ENCODE measurements at places on chromosomes 16 and 17.

- DNase-seq = no peak
Measured at GRCh38 chr16:25051406-25052150, 36.4 kb upstream of the ARHGAP17 start.

DNA sequence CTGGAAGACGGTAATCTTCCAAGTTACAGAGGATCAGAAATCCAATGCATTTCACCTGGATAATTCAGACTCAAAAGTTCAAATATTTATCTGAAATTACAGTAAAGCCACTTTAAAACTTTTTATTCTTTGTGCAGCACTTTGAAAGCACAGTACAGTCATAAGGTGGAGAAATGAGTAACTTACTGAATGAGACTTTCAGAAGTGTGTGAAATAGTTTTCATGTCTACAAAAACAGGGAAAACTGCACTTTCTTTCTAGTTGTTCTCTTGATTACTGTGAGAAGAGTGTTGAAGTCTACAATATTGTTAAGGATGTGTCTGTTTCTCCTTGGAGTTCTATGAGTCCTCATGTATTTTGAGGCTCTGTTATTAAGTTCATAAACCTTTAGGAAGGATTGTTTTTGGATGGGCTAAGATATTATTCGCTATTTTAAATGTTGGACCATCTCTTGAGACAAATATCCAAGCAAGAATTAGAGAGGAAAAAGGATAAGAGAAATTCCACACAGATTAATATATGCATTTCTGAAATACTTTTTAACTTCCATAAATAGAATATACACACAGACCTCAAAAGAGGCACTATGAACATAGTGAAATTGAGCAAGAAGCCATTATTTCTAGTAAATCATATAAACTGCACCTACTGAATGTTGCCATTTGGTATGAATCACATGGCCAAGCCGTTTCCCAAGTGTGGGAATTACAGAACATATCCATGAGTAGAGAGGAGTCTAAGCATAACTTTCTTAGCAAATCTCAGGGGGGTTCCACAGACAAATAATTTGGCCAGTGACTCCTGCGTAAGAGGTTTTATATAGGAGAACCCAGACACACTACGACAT lies 83.6 kb upstream of the PLEKHM1 start:
- no peak for DNase-seq

DNA sequence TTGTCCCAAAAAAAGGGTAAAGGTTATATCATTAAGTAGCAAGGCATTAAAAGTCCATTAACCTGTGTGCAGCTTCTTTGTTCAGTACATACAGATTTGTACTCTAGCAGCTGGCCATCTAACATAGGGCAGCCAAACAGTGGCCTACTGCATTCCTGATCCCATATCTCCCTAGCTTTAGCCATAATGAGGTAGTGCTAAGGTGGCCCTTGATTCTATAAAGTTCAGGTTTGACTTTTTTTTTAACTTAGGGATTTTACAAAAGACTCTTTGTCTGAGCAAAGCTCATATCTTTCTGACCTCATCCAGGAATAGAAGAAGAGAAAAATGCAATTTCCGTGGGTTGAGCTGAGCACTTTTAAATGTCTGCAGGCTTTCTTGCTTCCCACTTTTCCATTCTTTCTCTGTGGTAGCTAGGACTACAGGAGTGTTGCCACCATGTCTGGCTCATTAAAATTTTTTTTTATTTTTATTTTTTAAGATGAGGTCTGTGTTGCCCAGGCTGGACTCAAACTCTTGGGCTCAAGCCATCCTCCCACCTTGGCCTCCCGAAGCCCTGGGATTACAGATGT lies 19.5 kb upstream of the CDC6 start:
- no peak for DNase-seq

GRCh38 chr16:57038166-57038565 lies 48.8 kb downstream of the NLRC5 start:
- no peak for DNase-seq

DNA sequence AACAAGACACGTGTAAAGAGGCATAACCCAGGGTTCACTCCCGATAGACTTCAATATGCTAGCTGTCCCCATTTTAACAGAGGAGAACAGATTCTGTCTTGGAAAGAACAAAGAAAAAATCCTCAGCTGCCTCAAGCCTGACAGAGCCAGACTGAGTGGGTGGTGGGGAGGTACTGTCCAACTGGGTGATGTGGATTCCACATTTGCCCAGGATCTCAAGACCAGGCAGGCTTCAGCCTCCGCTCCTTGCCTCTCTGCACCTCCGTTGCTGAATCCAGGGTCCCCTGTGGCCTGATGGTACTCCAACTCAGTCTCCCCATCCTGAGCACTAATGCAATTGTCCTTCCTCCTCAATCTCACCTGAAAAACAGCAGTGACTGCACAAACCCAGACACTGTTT lies 163.8 kb downstream of the GSG1L start:
- no peak for DNase-seq

GRCh38 chr17:44220213-44221083 lies 973 bp upstream of the UBTF start:
- peak; percentile 53 for DNase-seq

- DNase-seq = no peak
Measured at GRCh38 chr16:23753908-23754593, 775 bp upstream of the CHP2 start.

- no peak for DNase-seq
Measured at GRCh38 chr17:2042933-2043332, 1.1 kb downstream of the OVCA2 start.

DNA sequence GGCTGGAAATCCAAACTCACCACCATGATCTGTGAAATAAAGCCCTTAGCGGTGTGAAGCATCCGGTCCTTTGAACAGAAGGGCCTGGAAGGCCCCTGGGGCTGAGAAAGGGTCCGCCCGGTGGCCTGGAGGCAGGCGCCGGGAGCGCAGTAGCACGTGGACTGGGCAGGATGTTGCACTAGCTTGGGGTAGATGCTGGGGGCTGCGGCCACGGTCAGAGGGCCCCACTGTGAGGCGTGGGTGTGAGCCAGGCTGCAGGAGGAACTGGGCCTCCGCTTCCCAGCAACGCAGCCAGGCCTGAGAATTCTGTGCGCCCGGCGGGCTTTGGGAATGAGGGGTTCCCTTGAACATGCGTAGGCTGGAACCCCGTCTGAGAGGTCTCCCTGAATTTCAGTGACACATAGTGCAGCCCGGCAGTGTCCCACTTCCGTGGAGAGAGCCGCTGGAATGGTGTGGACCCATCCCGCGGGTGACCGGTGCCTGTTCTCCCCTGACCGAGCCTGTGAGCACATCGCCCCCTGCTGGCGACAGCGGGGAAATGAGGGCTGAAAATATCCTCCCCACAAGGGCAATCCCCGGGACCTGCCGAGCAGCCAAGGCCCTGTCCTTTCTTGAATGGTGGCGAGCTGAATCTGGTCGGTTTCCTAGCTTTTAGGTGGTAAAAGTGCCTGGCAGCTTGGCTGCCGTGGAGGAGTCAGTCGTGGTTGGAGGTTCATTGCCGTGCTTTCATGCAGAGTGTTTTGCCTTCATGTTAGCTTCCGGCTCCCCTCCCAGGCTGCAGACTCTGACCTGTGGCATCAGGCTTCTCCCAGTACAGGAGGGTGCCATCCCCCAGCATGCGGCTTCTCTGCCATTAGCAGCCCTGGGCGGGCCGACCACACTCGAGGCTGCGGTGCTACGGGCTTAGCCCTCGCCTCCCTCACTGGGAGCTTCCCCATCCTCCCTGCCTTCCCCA lies 43.8 kb downstream of the DNAJA2 start:
- peak; percentile 73 for DNase-seq

DNA sequence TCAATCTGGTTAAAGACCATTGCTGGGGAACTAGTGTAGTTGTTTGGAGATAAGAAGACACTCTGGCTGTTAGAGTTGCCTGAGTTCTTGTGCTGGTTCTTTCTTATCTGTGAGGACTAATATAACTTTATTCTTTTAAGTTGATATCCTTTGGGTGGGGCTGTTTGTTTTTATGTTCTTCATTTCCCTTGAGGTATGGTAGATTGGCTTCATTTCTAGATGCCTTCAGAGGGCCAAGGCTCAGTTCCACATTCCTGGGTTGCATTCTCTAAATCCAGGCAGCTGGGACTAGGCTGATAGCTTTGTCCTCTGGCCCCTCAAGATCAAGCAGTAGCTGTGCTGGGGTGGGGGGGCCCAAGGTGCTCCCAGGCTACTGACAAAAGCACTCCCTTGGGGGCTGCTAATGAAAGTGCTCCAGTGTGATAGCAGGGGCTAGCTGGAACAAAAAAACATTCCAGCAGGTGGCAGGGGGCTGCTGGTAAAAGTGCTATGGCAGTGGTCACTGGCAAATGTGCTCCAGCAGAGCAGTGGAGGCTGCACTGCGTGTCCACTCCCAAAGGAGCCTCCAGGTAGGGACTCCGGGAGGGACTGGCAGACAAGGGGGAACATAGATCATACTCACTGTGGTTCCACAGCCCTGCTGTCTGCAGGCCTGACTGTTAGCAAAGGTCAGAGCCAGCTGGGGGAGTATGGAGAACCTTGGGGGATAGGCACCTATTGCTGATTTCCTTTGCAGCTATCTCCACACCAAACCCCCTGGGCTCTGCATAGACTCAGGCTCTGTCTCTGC lies 45.9 kb upstream of the KCNJ16 start:
- DNase-seq = peak; percentile 19

DNA sequence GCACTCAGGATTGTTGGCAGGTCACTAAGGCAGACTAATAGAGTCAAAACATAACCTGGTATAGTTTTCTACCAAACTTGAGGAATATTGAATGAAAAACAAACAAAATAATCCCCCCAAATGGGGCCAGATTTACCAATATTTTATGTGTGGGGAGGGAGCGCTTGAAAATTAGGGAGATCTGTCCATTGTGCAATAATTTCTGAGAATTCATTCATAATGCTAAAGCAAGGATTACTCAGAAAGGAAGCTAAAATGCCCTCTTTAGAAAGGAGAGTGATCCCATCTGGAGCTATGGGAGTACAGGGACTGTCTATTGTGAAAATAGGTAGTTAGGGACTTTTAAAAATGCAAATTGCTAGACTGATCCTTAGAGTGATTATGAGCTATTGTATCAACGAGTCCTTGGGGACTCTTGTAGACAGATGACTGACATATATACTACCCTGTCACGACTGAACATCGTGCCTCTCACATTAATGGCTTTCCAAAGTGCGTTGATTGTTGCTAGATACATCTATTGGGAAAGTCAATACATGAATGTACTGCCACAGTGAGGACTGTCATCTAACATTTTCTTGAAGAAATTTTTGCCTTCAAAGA lies 193.6 kb downstream of the AATF start:
- no peak for DNase-seq

GRCh38 chr17:77117415-77117814 lies 23.4 kb upstream of the SEC14L1 start:
- no peak for DNase-seq

Measured in mucosa of descending colon (tissue), 3 donors.